Activated CD4-positive, alpha-beta T cell treated with anti-CD3 and anti-CD28 coated beads, Interleukin-2, amount 10 ng/mL, durations not matched to agents 7 days and 5 days (primary cell): ENCODE measurements at places on chromosomes 2 and 18. TPM values are rescaled to one million over a fixed set of nuclear protein-coding genes. Genes with fewer than 3 reads are reported as not detected.

ACMSD gene
- total RNA-seq: not detected

NEU2 gene
- total RNA-seq: not detected

STPG4 gene
- total RNA-seq: 0.64 TPM

ODC1 gene
- total RNA-seq: 50.3 TPM

- DNase-seq: no peak
- H3K4me3 ChIP-seq: no peak overlapping the region
- H3K36me3 ChIP-seq: no peaks in the 10 kb centered on the region
These were observed 1456.1 kb upstream of the ACVR2A start for GRCh38 chr2:146388757-146389156.

DNA sequence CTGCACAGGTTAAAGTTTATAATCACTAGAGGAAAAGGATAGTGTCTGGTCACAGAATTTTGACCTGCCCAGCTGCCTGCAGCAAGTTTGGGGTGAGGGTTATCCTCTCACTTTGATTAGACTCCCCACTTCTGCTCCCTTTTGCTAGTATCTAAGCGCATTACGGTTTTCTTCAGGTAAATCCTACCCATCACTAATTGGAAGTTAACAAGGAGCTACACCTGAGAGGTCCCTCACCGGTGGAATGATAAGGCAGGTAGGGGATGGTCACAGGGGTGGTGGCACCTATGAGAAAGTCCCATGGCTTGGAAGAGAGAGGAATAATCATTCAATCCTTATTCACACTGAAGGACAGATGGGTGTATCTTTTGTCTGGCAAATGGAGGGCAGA lies 7.6 kb downstream of the BCL2 start:
- H3K27me3 ChIP-seq: no peaks in the 10 kb centered on the region
- H3K4me3 ChIP-seq: no peak overlapping the region
- H3K4me1 ChIP-seq: peaks cover 81% of the 10 kb centered on the region
